H9 (cell line): ENCODE measurements at places on chromosomes 12 and 14. TPM values are rescaled to one million over a fixed set of nuclear protein-coding genes. Genes with fewer than 3 reads are reported as not detected.

- DNase-seq: no peak
These were observed 83.0 kb downstream of the LLPH start for GRCh38 chr12:66047411-66048021.

- no peak for DNase-seq
These were observed 23.2 kb upstream of the BMAL2 start for GRCh38 chr12:27309293-27309994.

GRCh38 chr12:69074556-69075349 lies 141.8 kb upstream of the CPM start:
- no peak for DNase-seq

DNA sequence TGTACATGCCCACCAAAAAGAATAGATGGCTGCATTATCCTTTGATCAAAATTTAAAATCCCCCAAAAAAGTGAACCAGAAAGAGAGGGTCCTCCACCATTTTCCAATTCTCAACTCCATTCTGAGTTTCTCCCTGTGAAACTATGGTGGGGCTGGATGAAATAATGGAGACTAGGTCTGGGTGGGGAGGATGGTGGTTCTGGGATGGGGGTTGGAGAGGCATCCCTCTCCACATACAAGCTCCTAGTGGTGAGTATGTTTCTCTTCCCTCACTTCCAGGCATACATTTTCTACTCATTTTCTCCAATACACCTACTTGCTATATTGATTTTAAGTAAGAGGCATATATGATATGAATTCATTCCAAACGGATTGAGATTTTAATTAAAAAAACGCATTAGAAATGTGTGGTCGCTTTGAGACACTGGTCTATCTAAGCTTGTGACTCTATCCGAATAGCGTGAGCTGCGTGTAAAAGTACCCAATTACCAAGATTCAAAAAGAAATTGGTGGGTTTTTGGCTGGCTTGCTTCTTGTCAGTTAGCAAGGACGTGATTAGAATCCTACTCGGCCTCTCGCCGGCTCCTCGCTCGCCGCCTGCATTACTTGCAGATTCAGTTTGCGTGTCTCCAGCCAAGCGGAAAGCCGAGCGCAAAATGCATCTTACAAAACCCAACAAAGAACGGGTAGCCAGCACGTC lies 3.4 kb downstream of the ASCL1 start:
- DNase-seq: peak; percentile 58

DNA sequence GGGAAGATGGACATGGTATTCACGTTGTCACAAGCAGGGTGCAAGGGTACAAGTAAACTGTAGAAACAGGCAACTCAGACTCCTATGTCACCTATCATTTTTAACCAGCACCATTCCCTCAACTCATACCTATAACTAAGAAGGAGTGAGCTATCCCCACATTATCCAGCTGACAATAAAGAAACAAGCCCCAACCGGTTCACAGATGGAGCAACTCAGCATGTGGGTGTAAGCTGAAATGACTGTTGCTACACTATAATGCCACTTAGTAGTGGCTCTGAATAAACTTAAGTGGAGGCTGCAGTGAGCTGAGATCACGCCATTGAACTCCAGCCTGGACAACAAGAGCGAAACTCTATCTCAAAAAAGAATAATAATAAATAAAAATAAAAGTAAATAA lies 829.5 kb upstream of the MDGA2 start:
- DNase-seq: no peak

- no peak for DNase-seq
These were observed 53.4 kb downstream of the PLBD1 start for GRCh38 chr12:14514154-14514842.

DNA sequence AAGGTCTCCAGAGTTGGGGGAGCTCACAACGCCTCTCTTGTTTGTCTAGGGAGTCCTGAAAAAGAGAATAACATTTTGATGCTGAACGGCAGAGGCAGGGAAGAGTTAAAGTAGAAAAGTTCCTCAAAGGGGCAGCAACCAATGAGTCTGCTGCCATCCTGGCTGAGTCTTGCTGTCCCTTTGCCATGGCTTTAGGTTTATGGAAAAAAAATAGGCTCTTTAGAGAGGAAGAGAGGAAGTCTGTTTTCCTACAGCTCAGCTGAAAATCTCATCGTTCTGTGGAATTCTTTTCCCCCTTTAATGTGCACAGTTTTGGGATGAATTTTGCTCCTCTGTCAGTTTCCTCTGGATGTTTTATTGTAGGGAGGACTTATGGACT lies 314.8 kb upstream of the TBX3 start:
- no peak for DNase-seq

DNA sequence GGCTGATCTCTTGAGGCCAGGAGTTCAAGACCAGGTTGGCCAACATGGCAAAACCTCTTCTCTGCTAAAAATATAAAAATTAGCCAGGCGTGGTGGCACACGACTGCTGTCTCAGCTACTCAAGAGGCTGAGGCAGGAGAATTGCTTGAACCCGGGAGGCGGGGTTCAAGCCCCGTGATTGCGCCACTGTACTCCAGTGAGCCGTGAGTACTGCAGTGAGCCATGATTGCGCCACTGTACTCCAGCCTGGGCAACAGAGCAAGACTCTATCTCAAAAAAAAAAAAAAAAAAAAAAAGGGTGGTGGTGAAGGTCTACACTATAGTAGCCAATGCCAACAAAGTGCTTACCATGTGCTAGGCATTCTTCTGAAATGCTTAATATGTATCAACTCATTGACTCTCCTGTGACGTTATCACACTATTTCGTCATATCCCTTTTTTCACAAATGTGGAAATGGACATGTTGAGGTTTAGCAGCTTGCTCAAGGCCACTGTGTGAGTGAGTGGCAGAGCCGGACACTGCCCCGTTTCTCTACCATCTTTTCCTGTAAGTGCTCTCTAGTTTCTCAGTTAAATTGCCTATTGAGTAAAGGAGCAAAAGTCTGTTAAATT lies 59.6 kb downstream of the GNS start:
- no peak for DNase-seq

- DNase-seq: peak; percentile 37
These were observed 269.9 kb downstream of the RPL10L start for GRCh38 chr14:46381674-46382073.

DNA sequence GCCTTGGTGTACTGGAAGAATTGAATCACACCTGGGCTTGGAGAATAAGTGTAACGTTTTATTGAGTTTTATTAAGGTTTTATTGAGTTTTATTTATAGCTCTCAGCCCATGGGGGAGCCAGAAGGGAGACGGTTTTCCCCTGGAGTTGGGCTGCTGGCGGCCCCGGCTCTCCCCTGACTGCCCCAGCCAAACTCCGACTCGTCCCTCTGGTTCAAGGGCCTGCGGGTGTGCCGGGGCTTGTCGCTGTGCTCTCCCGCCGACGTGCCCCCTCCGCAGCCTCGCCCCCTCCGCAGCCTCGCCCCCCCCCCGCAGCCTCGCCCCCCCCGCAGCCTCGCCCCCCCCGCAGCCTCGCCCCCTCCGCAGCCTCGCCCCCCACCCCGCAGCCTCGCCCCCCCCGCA lies 326.1 kb upstream of the RTL1 start:
- peak; percentile 25 for DNase-seq

DNA sequence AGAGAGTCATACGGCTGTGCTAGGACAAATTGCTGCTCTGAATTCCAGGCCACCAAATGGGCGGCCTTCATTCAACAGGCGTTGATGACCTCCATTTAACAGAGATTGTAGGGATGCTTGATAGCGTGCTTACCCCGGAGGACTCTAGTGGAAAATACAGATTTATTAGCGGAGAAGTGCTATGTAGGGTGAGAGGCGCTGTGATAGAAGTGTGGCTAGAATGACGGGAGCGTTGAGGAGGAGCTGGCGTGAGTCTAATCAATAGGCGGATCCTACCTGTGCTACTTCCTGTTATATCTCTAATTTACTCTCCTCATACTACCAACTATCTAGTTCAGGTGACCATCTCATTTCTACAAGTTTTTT lies 668 bp downstream of the MRPS35 start:
- DNase-seq: no peak

The CD9 gene
- 131 and 132 TPM in 2 replicates for total RNA-seq

The SMOC1 gene
- 0.68 and 0.72 TPM in 2 replicates for total RNA-seq
